ENCODE measurements at places on chromosomes 3 and 15.

GRCh38 chr3:156098437-156099035, 21.8 kb upstream of the KCNAB1 start:
- DNase-seq = no peak

- DNase-seq = no peak
Measured at GRCh38 chr3:127679534-127680145, 6.9 kb downstream of the ABTB1 start.

- DNase-seq = peak; percentile 45
Measured at GRCh38 chr3:51434746-51435327, 43.8 kb downstream of the RBM15B start.

DNA sequence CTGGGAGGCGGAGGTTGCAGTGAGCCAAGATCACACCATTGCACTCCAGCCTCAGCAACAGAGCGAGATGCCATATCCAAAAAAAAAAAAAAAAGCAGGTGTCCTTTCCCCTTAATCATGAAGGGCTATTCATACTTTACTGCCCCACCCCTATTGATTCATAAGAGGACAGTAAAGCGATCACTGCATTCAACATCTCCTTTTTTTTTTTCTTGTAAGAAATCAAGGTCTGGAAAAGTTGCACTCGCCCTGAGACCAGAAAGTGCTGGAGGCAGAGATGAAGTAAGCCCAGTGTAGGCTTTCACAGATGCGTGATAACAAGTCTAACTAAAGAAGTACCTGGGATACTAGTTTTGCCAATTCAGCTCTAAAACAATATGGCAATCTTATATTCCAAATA, 24.2 kb downstream of the B3GNT5 start:
- DNase-seq = no peak

DNA sequence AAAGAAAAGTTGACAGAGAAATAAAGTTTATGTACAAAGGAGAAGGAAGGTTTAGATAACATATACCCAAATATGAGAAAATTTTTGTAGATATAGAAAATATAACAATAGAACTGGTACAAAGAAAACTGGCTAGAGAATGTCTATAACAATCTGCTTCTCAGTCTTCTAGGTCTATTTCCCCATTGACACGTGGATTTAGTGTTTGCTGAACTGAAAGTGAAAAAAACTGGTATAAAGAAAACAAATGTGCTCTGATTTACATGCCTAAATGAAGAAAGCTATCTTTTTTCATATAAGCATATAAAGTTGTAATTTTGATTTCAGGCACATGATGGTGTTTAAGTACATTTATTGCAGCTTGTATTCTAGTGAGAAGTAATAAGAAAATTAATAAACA, 9.8 kb downstream of the KCNMB2 start:
- DNase-seq = peak; percentile 76

DNA sequence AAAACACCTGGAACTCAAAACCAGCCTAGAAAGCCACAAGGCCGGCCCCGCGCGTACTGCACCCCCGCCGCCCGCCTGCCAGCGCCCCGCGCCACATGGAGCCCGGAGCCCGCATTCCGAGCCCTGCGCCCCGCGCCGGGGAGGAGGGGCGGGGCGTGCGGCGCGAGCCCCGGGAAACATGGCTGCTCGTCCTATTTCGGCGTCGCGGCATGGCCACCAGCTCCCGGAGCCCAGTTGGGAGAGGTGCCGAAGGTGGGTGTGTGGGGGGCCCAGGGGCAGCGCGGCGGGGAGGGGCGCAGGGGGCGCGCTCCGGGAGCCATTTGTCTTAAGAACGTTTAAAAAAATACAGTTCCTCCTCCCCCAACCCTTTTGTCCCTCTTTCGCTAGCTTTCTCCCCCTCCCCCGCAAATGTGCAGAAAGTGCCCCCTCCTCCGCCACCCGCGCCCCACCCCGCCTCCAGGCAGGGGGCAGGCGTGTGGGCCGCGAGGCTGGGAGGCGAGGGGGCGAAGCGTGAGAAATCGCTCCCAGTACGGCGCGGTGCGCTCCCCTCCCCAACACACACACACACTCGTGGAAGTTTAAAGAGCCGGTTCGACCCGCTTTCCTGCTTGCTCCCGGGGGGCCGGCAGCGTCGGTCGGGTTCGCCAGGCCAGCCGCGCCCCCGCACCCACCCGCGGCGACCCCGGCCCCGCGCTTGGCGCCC, 2.5 kb downstream of the ANP32A start:
- DNase-seq = peak; percentile 57

- no peak for DNase-seq
Measured at GRCh38 chr3:32403663-32404062, 12.0 kb downstream of the CMTM7 start.

DNA sequence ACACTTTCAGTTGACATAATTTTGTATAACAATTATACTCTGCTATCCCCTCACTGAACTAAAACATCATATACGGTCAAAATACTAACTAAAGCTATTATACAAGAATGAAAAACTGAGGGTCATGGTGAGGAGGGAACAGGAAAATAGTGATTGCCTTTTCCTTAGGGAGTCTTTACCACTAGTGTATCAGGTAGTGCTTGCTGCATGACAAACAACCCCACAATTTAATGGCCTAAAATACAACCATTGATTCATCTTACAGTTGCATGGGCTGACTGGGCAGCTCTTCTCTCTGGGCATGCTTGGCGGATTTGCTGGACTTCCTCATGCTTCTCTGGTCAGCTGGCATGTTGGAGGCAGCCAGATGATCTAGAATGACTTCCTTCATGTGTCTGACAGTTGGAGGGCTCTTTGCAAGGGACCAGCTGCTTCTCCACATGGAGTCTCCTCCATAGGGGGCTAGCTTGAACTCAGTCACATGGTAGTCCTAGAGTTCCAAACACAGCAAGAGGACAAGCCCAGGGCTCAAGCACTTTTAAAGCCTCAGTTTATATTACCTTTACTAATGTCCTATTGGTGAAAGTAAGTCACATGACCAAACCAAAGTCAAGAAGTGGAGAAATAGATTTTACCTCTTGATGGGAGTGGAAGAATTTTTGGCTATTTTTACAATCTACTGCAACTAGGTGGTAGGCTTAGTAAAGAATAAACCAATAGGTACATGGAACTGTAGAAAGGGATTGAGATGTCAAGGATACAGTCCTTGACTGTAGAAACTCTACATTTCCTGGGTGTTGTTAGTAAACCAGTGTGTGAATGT, 18.8 kb downstream of the THAP10 start:
- no peak for DNase-seq

- DNase-seq = no peak
Measured at GRCh38 chr3:23038471-23038870, 164.7 kb upstream of the UBE2E2 start.

DNA sequence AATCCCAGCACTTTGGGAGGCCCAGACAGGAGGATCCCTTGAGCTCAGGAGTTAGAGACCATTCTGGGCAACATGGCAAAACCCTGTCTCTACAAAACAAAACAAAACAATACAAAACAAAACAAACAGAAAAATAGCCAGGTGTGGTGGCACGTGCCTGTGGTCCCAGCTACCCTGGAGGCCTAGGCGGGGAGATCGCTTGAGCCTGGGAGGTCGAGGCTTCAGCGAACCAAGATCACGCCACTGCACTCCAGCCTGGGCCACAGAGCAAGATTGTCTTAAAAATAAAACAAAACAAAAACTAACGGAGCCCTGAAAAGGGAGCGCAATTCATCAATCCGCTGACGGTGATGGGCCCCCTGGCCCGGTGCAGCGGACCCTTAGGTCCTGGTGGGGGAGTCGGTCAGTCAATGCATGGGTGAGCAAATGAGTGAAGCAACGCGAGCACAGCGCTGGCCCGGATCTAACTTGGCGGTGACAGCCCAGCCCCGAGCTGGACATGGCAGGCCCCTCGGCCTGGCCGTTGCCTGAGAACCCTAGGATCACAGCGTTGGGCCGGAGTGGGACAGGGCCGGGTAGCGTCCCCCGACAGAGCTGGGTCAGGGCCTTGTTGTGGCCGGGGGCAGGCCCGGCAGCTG, 52.4 kb upstream of the BLM start:
- no peak for DNase-seq

- DNase-seq = no peak
Measured at GRCh38 chr15:95758451-95758850, 572.0 kb upstream of the NR2F2 start.

DNA sequence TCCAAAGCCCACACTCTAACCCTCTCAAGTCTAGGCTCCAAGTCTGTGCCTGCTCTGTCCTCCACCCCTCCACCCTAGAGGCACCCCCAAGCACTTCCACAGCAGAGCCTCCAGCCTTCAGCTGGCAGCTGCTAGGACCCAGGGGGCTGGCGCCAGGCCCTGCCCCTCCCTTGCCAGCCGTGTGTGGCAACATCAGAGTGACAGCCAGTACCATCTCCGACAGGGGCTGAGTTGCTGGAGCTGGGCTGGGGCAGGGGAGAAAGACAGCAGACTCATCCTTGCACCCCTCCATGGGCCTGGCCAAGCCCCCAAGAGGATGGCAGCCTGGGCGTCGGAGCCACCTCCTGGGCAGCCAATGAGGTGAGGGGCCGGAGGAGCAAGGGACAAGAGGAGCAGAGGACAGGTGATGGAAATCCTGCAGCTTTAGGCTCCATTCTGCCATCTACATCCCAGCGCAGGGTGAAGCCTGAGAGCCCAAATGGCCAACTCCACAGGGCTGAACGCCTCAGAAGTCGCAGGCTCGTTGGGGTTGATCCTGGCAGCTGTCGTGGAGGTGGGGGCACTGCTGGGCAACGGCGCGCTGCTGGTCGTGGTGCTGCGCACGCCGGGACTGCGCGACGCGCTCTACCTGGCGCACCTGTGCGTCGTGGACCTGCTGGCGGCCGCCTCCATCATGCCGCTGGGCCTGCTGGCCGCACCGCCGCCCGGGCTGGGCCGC, at the start of gene GPR62:
TSS of gene GPR62 (plus strand) at position 207 of the 718 bp plus-strand sequence. CDS start at position 479, 272 bp downstream.
- DNase-seq = no peak

DNA sequence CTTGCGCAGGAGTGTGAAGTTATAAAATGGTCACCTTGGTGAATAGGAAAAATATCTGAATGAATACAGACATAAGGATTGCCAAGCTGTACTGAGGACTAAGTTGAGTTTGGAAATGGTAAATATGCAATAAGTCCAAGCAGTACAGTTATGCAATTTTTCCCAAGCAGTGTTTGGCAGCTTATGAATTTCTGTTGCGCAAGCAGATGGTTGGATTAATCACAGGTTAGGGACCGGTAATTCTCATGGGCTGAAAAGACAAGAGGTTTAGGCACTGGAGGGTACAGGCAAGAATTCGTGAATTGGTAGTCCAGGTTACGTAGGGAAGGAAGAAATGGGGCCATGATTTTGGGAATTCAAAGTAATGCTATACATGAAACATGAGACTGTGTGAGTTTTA, 210.3 kb downstream of the RAP2B start:
- no peak for DNase-seq

DNA sequence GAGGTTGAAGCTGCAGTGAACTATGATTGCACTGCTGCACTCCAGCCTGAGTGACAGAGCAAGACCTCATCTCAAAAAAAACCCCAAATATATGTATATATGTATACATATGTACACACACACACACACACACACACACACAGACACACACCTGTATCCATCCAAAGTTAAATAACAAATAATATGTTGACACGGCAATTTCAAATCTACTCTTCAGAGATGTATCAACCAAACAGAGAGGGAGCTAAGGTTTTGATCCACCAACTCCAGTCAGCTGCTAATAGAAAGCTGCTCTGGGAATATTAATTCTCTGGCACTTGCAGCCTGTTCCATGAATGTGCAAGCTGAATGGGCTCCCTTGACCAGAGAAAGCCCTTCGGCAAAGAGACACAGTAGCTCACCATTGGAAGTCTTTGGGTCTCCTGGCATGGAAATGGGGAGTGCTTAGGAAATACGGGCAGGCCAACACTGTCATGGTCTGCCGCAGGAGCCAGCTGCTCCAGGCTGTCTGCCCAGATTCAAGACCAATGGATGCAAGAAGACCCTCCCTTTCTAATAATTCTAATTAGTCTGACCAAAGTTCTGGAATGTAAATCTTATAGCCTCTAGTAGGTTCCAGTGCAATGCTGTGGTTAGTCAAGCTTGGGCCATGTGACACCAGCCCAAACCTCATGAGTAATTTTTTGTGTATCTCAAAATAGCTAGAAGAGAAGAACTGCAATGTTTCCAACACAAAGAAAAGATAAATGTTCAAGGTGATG, 299.8 kb downstream of the KBTBD8 start:
- no peak for DNase-seq

- no peak for DNase-seq
Measured at GRCh38 chr15:40349163-40349562, 1.7 kb upstream of the PHGR1 start.

- DNase-seq = no peak
Measured at GRCh38 chr15:50298340-50298739, 32.8 kb upstream of the HDC start.
